Cardiac ventricle fibroblast (primary cell): ENCODE measurements at places on chromosomes 7 and 10. TPM values are rescaled to one million over a fixed set of nuclear protein-coding genes. Genes with fewer than 3 reads are reported as not detected.

Gene ITPRID1
- total RNA-seq = not detected in 2 replicates

Gene SUN3
- total RNA-seq = not detected in 2 replicates

Gene NT5C3A
- total RNA-seq = 9.2 and 10.6 TPM in 2 replicates

Gene ANKRD30A
- total RNA-seq = not detected in 2 replicates
